Stimulated activated CD8-positive, alpha-beta memory T cell treated with anti-CD3 and anti-CD28 coated beads, Interleukin-12 subunit alpha, Interleukin-12 subunit beta, amount 100 ng/mL, for 1 hour (primary cell): ENCODE measurements at places on chromosomes 3 and 15.

DNA sequence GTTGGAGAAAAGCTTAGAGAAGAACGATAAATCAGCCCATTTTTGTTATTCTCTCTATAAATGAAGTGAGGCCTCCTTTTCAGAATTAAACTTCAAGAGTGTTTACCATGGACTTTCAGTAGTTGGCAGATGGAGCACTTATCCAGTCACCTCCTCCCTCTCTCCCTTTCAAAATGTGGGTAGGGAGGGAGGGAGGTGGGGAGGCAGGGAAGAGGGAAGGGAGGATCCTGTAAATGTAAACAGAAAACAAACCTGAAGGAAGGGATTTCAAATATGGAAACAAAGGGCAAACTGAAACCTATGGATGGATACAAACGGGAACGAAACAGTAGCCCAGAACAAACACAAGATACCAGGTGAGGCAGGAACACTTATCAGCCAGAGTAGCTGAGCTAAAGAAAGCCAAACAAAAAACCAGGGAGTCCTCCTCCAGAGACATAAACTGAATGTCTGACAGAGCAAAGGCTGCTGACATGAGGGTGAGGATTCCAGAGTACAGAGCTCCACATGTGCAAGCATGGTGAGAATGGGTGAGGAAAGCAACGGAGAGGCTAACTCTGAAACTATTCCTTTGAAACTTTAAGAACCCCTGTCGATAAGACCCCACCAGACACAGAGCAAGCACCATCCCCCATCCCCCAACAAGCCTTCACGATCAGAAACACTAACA, 41.0 kb upstream of the GP5 start:
- DNase-seq: no peak

GRCh38 chr3:13838421-13838820, 41.5 kb downstream of the WNT7A start:
- no peak for DNase-seq

- DNase-seq: no peak
Measured at GRCh38 chr15:74642348-74642733, 26.7 kb downstream of the CLK3 start.

DNA sequence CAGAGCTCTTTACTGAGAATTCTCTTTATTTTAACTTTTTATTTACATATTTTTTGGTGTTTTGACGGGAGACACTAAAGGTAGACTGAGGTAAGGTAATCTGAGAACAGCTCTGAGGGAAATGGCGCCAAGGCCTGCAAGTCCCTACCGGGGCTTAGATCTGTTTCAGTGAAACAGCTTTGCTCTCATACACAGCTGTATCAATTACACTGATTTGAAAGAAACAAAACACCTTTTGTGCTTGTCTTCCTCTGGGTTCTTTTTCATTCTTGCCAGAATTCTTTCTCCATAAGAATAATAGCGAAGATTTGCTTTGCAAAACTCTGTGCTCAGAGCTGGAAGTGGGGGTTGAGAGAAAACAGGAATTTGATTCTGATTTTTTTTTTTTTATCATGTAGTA, 79.5 kb upstream of the PEX5L start:
- DNase-seq: no peak

- DNase-seq: no peak
Measured at GRCh38 chr3:194274424-194275085, 76.6 kb downstream of the CPN2 start.

DNA sequence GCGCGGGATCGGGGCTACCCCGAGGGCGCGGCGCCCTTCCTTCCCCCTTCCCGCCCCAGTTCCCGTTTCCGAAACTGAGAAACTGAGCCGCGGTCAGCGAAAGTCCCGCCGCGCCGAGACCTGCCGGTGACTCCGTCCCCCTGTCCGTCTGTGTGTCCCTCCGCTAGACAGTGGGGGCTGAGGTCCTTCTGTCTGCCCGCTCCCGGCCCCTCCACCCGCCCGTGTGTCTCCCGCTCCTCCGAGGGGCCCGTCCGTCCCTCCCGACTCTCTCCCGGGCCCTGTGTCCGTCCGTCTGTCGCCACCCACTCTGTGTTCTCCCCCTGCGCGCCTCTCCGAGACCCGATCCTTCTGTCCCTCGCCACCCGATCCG, 426 bp downstream of the PRKCD start:
- no peak for DNase-seq

GRCh38 chr3:145015253-145015652, 1043.6 kb downstream of the DIPK2A start:
- DNase-seq: no peak

DNA sequence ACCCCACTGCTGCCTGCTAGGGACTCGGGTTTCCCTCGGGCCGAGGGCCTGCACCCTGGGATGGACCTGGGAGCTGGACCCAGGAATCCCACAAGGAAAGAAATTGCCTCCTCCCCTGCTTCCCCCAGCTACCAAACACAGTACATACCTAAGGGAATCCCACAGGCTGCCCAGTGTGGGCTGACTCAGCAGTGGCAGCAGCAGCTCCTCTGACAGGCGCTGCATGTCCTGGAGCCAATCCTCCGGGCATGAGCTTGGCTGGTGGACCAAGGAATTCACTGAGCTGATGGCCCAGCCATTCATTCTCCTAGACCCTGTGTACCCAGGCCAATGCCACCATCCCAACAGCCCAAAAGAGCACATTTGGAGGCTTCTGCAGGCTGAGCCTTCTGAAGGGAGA, 9.5 kb upstream of the LTK start:
- DNase-seq: no peak

GRCh38 chr3:151856118-151856517, 17.3 kb upstream of the SUCNR1 start:
- no peak for DNase-seq

- no peak for DNase-seq
Measured at GRCh38 chr15:69299943-69300588, 1.4 kb downstream of the PAQR5 start.

- no peak for DNase-seq
Measured at GRCh38 chr3:183122257-183122932, 23.1 kb upstream of the MCCC1 start.

GRCh38 chr15:43893956-43894355, 67.2 kb downstream of the WDR76 start:
- DNase-seq: no peak

DNA sequence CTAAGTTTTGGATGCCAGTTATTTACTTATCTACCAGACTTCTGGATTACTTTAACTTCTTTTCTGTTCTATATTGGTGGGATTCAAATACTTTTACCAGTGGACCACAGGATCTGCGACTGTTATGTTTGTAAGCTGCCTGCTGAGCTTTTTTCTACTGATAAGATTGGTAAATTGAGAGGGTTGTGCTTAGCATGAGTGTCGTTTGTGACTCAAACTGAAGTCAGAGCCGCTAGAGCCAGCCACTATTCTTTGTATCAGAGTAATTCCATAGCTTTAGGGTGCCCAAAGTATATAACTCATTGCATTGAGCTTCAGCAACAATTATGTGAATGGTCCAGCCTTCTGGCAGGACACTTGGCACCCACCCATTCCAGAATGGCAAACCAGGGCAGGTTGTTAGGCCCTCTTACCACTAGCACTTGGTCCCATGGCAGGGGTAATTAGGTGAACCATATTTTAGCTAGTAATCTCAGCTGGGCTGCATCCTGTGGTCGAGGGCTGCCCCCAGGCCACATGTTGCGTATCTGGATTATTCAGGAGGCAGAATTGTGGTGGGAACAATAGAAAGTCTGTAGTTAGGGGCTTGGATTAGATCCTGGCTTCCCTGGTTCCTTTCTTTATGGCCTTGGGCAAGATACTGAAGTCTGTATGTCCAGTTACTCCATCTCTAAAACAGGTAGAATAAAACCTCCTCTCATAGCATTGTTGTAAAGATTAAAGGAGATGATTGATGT, 6.0 kb downstream of the PLCL2 start:
- DNase-seq: no peak
